ENCODE measurements at places on chromosomes 2 and 18.

GRCh38 chr2:33166287-33166881 lies 219.6 kb downstream of the LTBP1 start:
- DNase-seq = no peak

DNA sequence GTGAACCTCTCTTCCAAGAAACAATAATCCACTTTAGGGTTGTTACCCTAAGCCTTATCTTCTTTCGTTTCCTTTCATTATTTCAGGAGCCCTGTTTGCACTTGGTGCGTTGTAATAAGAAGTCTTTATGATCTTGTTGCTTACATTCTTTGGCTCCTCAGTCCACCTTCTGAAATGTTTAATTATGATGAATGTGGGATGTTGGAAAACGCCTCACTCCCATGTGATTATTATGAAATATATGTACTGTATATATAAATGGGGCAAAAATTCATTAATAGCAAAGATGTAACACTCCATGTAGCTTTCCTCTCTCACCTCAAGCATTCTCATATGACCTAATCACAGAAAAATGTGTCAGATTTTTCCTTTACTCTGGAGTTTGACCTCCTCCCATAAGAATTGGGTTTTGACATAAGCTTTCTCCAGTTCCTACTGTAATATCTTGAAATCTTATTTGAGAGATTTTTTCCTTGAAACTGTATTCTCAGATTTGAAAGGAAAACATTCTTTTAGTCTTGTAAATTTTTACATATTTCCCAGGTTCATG lies 397.2 kb upstream of the FANCL start:
- no peak for DNase-seq

DNA sequence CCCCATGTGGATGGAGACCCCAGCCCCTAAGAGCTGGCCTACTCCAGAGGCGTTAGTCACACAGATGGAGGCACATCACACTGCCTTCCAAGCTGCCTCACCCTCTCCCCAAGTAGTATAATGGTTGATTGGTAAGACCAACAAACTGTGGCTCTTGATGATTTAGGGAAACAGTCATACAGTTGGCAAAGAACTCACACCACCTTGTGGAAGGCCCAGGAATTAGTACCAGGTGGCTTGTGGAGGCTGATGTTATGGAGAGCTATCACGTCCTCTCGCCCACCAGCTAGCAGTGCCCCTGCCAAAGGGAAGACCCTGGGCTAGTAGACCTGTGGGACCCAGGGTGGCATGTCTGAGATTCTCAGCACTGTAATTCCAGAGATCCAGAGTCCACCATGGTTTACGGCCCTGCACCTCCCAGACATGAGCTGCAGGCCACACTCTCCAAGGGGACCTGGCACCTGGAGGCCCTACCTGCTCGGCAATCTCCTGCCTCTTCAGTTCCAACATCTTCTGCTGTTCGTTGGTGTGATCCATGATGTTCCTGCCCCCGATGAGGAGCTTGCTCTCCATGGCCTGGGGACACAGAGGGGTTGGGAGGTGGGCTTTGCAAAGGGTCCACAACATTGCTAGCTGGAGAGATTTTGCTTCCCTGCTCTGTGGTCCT lies 26.3 kb downstream of the KIF3C start:
- DNase-seq = no peak

DNA sequence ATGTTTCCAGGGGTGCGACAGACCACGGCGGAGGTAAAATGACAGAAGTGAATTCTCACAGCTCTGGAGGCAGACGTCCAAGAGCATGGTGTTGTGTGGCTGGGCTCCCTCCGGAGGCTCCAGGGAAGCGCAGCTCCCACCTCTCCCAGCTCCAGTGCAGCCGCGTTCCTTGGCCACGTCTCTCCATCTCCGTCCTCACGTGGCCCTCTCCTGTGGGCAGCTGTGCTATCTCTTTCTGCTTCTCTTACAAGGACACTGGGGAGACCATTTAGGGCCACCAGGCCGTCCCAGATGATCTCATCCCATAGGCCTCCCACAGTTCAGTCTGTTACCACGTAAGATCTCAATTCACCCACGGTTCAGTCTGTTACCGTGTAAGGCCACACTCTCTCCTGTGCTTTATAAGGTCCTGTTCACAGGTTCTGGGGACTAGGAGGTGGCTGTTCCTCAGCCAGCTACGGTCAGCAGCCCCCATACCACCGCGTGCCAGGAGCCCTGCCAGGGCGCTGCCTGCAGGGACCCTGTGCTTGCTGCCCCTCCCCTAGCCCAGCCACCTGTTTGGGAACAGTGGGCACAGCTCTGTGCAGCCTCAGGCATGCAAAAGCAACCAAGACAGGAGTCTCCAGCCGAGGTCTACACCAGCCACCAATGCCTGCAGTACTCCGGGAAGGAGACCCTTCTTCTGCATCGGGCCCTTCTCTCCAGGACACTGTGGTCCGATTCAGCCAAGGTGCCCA lies 2.9 kb upstream of the MAB21L4 start:
- DNase-seq = no peak

- DNase-seq = no peak
Measured at GRCh38 chr18:35588995-35589394, 7.5 kb downstream of the GALNT1 start.

DNA sequence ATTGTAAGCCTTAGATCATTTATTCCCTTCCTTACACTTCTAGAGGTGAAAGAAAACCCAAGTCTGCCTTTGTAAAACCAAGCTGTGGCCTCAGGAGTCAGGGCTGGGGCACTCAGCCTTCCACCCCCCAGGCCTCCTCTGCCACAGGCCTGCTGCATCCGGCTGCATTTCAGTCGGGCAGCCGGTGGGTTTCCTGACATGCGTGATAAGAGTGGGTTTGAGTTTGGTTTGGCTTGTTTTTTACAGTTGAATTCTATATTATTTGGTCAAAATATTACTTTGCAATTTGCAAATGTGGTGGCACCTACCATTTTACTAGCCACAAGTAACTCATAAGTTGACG lies 42.4 kb downstream of the ADI1 start:
- no peak for DNase-seq

DNA sequence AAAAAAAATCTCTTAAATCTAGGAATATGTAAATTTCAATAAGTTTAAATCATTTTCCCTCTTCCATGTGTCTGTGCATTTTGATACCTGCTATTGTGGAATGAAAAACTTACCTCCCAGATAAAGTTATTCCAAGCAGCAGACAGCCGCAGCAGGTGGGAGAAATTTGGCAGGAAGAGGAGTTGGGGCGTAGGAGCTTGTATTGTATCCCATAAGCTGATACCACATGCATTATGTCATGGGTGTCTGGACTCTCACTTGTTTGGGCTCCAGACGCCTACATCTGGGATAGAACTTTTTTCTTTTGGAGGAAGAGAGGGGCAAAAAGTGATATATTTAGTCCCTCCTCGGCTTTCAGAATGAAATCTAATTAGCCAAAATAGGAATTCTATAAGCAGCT lies 59.3 kb upstream of the TCF4 start:
- DNase-seq = no peak

GRCh38 chr2:171999604-172000469 lies at the start of gene METAP1D:
Gene METAP1D (plus strand): TSS chr2:171999953. CDS start chr2:171999970, 17 bp downstream.
- peak; percentile 98 for DNase-seq

- no peak for DNase-seq
Measured at GRCh38 chr2:85706599-85707296, 12.6 kb downstream of the GNLY start.

- no peak for DNase-seq
Measured at GRCh38 chr2:196640031-196640548, 575 bp downstream of the CCDC150 start.

- no peak for DNase-seq
Measured at GRCh38 chr2:150023044-150023443, 435.5 kb upstream of the MMADHC start.

- no peak for DNase-seq
Measured at GRCh38 chr2:105800036-105800713, 55.5 kb downstream of the NCK2 start.

DNA sequence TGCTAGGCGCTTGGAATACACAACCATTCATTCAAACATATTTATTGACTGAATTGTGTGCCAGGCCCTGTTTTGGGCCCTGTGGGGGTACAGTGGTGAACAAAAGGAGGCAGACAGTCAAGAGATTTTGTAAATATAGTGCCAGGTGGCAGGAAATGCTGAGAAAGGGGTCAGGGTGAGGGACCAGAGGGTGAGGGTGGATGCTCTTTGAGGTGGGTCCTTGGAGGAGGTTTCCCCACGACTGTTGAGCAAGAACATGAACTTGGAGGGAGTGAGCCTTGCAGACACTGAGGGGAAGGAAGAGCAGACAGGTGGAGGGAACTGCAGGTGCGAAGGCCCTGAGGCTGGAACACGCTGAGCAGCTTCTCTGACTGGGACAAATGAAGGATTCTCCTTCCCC lies 40.7 kb downstream of the ODC1 start:
- no peak for DNase-seq

GRCh38 chr2:27115519-27115918 lies 3.4 kb downstream of the CGREF1 start:
- no peak for DNase-seq

GRCh38 chr2:23521060-23521459 lies 136.1 kb downstream of the KLHL29 start:
- no peak for DNase-seq

GRCh38 chr2:240247868-240248720 lies 107.6 kb upstream of the OTOS start:
- no peak for DNase-seq

GRCh38 chr18:7633171-7633570 lies 66.1 kb downstream of the PTPRM start:
- no peak for DNase-seq

GRCh38 chr18:46329736-46330246 lies 225.6 kb downstream of the HAUS1 start:
- DNase-seq = no peak

- no peak for DNase-seq
Measured at GRCh38 chr18:59454909-59455727, 96.1 kb upstream of the LMAN1 start.

- no peak for DNase-seq
Measured at GRCh38 chr2:217386041-217386440, 526.2 kb upstream of the TNP1 start.

- DNase-seq = no peak
Measured at GRCh38 chr2:180352620-180353019, 345.5 kb upstream of the CWC22 start.

GRCh38 chr2:197298609-197299008 lies 12.0 kb downstream of the ANKRD44 start:
- DNase-seq = no peak

DNA sequence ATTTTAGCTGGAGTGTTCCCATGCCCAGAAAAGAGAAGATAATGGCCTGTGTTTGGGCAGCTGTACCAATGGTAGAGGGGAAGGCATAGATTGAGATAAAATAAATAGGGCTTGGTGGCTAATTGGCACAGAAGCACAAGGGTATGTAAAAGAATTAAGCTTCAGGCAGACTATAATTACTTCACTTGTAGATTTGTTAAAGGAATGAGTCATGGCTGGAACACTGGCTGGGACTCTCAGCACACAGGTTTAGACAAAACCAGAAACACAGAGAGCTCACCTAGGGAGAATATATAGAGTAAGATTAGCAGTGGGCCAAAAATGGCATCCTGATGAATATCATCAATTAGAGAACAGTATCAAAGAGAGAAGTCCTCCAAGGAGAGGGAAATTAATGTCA lies 198.3 kb upstream of the FIGN start:
- DNase-seq = no peak

GRCh38 chr2:232374356-232374755 lies 4.2 kb upstream of the ALPP start:
- DNase-seq = no peak

DNA sequence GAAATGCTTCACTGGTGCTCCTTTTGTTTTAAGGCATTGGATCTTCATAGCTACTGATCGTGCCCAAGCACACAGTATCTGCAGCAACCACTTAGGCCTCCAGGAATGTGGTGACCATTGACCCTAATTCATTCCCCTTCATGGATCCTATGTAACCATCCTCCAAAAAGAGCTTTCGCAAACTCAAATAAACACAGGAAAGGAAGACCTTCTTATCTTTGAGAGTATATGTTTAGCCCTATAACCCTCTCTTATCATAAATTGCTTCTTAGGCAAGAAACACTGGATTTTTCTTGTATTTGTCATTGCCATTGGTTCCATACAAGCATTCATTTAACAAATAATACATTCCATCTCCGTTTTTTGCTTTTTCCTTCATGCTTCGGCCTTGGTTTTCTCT lies 4.1 kb upstream of the TTR start:
- DNase-seq = no peak

DNA sequence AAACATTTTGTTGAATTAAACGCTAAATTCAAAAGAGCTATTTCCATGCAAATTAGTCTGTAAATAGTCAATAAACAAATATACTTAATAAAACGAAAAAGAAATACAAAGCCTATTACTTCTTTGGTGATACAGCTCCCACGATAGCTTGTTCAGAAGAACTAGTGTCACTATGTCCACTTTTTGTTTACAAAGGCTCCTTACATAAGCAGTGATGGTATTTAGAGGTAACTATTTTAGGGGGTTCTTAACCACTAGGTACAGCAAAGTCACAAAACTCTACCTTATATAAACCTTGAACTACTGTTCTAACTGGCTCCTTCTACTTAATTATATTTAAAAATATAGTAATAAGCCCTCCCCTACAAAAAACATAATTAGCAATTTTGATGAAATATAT lies 21.9 kb downstream of the ALS2 start:
- no peak for DNase-seq

- peak; percentile 89 for DNase-seq
Measured at GRCh38 chr2:159712143-159712928, at the start of gene MARCHF7. Gene MARCHF7 (plus strand): TSS chr2:159712506. CDS start chr2:159729023, 16,517 bp downstream.

- DNase-seq = no peak
Measured at GRCh38 chr2:194621945-194622344, 1035.1 kb upstream of the SLC39A10 start.

DNA sequence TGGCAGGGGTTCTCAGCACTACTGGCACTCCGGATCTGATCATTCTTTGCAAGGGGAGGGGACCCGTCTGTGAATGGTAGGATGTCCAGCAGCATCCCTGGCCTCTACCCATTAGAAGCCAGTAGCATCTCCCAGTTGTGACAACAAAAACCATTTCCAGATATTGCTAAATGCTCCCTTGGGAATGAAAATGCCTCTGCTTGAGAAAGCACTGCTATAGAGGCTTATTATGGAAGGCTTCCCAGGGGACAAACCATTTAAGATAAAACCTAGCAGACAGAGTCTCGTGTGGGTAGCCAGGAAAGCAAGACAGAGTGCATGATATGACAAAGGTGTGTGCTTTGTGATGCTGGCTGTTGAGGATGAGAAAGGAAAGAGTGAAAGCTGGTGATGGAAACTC lies 273.7 kb downstream of the TMX3 start:
- no peak for DNase-seq

DNA sequence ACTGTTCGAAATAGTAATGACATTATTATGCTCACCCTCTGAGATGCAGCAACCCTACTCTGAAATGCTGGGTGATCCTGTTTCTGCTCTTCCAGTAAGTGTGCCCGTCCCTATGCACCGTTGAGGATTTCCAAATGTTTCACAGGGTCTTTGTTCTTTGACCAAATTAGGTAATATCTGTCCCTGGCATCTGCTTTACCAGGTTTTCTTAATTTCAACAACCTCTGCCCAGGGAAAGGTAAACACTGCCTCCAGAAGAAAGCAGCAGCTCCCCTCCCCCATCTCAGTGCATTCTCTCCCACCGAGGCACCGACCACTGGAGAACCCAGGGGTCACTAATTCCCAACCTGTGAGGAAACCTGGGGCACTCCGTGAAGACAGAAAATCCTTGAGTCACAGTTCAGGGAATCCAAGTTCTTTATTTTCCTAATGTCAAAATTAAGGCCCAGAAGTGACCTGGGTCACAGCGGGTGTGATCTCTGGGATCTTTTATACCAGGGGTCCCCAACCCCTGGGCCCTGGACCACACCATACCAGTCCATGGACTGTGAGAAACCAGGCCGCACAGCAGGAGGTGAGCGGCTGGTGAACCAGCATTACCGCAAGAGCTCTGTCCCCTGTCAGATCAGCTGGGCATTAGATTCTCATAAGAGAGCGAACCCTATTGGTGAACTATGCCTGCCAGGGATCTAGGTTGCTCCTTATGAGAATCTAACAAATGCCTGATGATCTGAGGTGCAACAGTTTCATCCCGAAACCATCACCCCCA lies 1.2 kb upstream of the GRB14 start:
- no peak for DNase-seq

All from NCI-H510A (cell line).